ENCODE measurements at places on chromosomes 11 and 22.

DNA sequence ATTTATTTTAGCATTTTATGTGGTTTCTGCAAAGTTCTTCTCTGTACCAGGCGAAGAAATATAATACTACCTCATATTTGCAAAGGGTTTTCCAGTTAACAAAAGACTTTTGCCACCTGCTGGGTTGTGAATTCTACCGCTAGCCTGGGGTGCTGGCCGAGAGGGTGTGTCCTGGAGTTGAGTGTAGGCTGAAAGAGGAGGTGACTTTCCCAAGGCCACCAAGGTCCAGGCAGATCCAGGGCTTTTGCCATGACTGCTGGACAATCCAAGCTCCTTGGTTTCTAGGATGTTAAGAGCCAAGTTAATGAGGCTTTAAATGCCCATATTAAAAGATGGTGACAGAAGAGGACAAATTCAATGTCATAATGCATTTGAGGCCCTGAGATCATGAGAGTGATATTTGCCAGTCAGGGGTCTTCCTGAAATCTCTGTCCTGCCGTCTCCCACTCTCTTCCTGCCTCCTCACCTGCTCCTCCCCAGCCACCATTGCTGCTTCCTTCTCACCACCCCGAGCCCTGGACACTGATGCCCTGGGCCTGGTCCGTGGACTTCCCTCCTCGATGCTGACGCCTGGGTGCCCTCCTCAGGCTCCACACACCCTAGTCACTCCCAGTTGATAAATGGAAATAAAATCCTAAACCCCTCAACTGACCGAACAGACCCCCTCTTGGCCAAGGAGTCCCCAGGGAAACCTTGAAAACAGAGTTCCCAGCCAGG, 825.6 kb downstream of the TBC1D22A start:
- no peak overlapping the region for H3K4me3 ChIP-seq
- H3K27me3 ChIP-seq, result no peaks in the 10 kb centered on the region
- no peaks in the 10 kb centered on the region for H3K36me3 ChIP-seq
- DNase-seq, result no peak

DNA sequence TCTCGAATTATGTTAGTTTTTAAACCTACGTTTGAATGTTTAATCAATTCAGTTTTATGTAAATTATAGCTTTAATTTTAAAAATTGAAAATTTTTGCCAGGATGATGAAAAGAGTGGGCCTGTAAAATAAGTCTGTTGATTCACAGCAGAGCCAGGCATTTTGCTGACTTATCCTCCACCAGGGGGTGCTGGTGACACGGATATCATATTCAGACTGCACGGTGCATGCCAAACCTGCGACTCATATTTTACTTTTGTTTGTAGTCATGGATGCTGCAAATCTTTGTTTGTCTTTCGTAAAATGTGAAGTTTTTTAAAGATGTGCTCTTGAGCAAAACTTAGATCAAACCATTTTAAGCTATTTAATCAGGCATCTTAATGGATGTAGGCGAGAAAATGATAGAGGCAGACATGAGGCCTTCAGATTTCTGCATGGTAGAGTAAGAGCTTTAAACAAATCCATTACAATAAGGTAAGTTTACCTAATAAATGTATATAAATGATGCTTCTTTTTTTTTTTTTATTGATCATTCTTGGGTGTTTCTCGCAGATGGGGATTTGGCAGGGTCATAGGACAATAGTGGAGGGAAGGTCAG, 3.6 kb upstream of the OR8B3 start:
- H3K4me1 ChIP-seq, result no peaks in the 10 kb centered on the region
- no peaks in the 10 kb centered on the region for H3K36me3 ChIP-seq
- no peak overlapping the region for H3K4me3 ChIP-seq
- peak; percentile 29 for DNase-seq
- H3K27me3 ChIP-seq, result no peaks in the 10 kb centered on the region

GRCh38 chr22:45998638-45999378, 21.8 kb upstream of the WNT7B start:
- H3K4me3 ChIP-seq, result no peak overlapping the region
- DNase-seq, result no peak
- no peaks in the 10 kb centered on the region for H3K27me3 ChIP-seq
- H3K27ac ChIP-seq, result peak overlapping the region; percentile 74

GRCh38 chr11:1919391-1920127, at the start of gene TNNT3:
Gene TNNT3 (plus strand): TSS chr11:1919703. CDS start chr11:1922875, 3,172 bp downstream.
- DNase-seq, result no peak
- no peak within 1 kb of the TSS for H3K4me3 ChIP-seq
- no peak within 1 kb of the TSS for H3K27ac ChIP-seq
- no peaks in the 10 kb centered on the region for H3K36me3 ChIP-seq
- no peaks in the 10 kb centered on the region for H3K27me3 ChIP-seq
- H3K4me1 ChIP-seq, result no peaks in the 10 kb centered on the region

DNA sequence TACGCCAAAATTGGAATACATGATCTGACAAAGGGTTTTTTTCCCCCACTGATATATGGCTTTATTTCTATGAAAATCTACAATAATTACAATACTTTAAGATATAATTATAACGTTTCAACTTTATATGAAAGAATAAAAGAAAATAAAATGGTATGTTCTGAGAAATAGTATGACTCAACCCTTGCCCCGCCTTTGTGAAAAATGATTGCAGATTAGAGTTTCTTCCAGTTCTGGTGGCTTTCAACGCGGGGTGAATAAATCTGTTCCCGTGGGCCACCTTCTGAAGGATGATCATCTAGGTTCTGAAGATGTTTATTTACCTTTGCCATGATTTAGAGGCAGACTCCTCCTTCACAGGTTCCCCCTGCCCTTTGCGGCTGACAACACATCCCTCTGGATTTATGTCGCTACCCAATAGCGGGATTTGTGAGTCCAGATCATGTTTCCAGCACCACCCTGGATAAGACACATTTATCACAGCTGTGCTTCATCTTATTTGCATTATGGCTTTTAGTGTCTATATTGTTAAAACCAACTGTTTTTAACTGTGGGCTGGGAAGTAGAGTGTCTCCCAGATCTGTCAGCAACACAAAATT, 607.0 kb upstream of the KIRREL3 start:
- no peak overlapping the region for H3K4me3 ChIP-seq
- H3K27me3 ChIP-seq, result no peaks in the 10 kb centered on the region
- DNase-seq, result no peak
- H3K4me1 ChIP-seq, result no peaks in the 10 kb centered on the region
- no peaks in the 10 kb centered on the region for H3K36me3 ChIP-seq

Data from thoracic aorta (tissue), 2 donors.